GM23248 (cell line): ENCODE measurements at places on chromosomes 3 and 15. TPM values are rescaled to one million over a fixed set of nuclear protein-coding genes. Genes with fewer than 3 reads are reported as not detected.

DNA sequence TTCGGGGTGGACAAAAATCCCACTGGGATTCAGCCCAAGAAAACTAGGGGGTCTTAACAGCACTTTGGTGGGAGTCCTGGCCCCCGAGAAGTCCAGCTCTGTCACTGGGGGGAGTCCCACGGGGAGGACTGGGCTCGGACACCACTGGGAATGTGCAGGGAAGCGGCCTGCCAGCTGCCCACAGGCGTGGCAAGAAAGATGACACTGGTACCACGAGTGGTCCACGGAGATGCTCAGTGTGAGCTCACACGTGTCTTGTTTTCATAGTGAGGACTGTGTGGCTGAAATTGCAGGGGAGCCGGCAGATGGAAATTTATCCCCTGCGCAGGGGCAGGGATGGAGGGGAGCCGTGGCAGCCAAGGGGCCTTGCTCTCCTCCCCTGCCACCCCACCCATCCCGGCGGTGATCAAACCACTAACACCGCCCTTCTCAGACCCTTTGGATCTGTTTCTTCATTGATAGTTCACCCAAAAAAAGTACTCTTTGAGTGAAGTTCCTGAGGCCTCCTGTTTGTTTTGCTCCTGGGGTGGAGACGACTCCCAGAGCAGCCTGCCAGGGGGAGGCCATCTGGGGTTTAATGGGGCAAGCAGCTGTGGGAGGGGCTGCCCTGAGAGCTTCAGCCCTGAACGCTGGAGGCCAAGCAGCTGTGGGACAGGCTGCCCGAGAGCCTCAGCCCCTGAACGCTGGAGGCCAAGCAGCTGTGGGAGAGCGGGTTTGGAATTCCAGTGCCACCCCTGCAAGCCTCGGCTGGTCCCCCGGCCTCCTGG lies 130.9 kb downstream of the LRRK1 start:
- no peaks in the 10 kb centered on the region for H3K27me3 ChIP-seq
- no peak for DNase-seq
- H3K36me3 ChIP-seq, result no peaks in the 10 kb centered on the region; the same call in 1 of the 2 replicates
- no peak overlapping the region for H3K4me3 ChIP-seq

DNA sequence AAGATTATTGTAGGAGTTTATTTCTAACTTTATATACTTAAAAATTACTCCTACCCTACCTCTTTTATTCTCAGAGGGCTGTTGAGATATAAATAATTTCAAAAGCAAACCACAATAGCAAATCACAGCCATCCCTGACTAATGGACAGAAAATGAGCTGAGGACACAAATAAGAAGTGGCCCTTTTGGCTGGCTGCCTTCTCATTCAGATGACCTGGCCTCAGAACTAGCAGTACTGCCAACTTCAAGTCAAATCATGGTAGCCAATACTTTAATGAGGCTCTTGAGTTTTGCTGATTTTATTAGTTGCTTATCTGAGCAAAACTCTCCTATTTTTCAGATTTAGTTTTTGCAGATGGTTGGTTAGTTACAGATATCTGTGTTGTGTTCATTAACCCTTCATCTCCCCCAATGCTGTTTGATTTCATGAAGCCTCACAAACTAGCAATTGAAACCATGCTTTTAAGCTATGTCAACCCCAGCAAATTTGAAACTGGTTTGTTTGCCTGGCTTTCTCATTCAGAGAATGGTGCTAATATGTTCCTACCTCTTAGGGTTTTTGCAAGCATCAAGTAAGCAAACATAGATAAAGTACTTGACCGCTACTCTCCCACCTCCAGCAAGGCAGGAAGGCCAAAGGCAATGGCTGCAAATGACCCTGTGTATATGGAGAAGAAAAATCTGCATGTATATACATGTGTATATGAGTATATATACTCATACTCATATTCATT lies 73.4 kb upstream of the HACD2 start:
- peaks cover 35% of the 10 kb centered on the region; the same call in 1 of the 2 replicates for H3K36me3 ChIP-seq
- peaks cover 51% of the 10 kb centered on the region for H3K4me1 ChIP-seq
- H3K27ac ChIP-seq, result peak overlapping the region; percentile 41
- DNase-seq, result peak; percentile 92

Gene SERINC4
- polyA plus RNA-seq, result not detected in 2 replicates

- H3K4me1 ChIP-seq, result peaks cover 21% of the 10 kb centered on the region
- H3K4me3 ChIP-seq, result no peak overlapping the region
- DNase-seq, result peak; percentile 76
- peak overlapping the region; percentile 76 for H3K27ac ChIP-seq
- H3K36me3 ChIP-seq, result no peaks in the 10 kb centered on the region
These were observed 58.9 kb upstream of the TP63 start for GRCh38 chr3:189572249-189572648.

Gene RASGRP1
- 0.58 and 0.96 TPM in 2 replicates for polyA plus RNA-seq

Gene FGD5
- polyA plus RNA-seq, result not detected in 2 replicates

GRCh38 chr3:138732456-138732855 lies 102.3 kb downstream of the PIK3CB start:
- H3K4me3 ChIP-seq, result no peak overlapping the region
- H3K27ac ChIP-seq, result no peak overlapping the region
- H3K27me3 ChIP-seq, result no peaks in the 10 kb centered on the region
- no peak for DNase-seq

Gene CAMK2N2
- 0.14 TPM in 1 of 2 replicates, not detected in the other for polyA plus RNA-seq

Gene DUOXA1
- 0.48 and 0.61 TPM in 2 replicates for polyA plus RNA-seq

Gene LSG1
- polyA plus RNA-seq, result 26.9 and 31.1 TPM in 2 replicates

GRCh38 chr15:39579487-39580116 lies 1.3 kb upstream of the THBS1 start:
- DNase-seq, result peak; percentile 91
- H3K27me3 ChIP-seq, result no peaks in the 10 kb centered on the region
- H3K4me3 ChIP-seq, result peak overlapping the region; percentile 74
- H3K36me3 ChIP-seq, result peaks cover 20% of the 10 kb centered on the region
- peak overlapping the region; percentile 95 for H3K27ac ChIP-seq
- peaks cover 19% of the 10 kb centered on the region for H3K4me1 ChIP-seq

Gene STARD9
- 0.34 and 0.60 TPM in 2 replicates for polyA plus RNA-seq

- H3K27ac ChIP-seq, result no peak overlapping the region
- no peaks in the 10 kb centered on the region for H3K36me3 ChIP-seq
- no peaks in the 10 kb centered on the region for H3K27me3 ChIP-seq
- DNase-seq, result peak; percentile 3
- H3K4me3 ChIP-seq, result no peak overlapping the region
These were observed 195.7 kb upstream of the ATP11B start for GRCh38 chr3:182597621-182598041.

DNA sequence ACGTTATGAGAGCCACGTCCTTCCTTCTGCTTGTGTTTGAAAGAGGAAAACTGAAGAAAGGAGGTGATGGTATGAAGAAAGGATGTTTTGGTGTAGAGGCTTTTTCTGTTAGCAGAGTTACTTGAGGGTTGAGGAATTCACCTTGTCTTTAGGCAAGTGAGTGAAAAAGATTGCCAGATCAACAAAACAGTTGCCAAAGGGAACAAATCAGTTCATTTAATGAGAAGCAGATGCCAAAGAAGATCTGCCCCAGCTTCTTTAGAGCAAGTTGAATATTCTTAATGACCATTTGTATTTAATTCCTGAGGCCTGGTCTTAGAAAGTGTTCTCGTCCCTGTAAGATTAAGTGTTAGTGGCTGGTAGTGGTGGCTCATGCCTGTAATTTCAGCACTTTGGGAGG lies 2.6 kb downstream of the CHCHD6 start:
- H3K4me1 ChIP-seq, result 0 out of 2 replicates have a peak, but pooled peaks cover 3% of the 10 kb centered on the region
- H3K36me3 ChIP-seq, result no peaks in the 10 kb centered on the region
- H3K27me3 ChIP-seq, result no peaks in the 10 kb centered on the region; the same call in 1 of the 2 replicates
- H3K4me3 ChIP-seq, result no peak overlapping the region
- H3K27ac ChIP-seq, result no peak overlapping the region
- DNase-seq, result no peak

GRCh38 chr3:37086918-37087317 lies 87.5 kb downstream of the LRRFIP2 start:
- H3K27ac ChIP-seq, result no peak overlapping the region
- peak; percentile 39 for DNase-seq
- H3K4me1 ChIP-seq, result no peaks in the 10 kb centered on the region
- H3K36me3 ChIP-seq, result peaks cover 57% of the 10 kb centered on the region

- H3K4me1 ChIP-seq, result peaks cover 16% of the 10 kb centered on the region
- no peak for DNase-seq
- H3K4me3 ChIP-seq, result no peak overlapping the region
- H3K27me3 ChIP-seq, result no peaks in the 10 kb centered on the region
- H3K27ac ChIP-seq, result no peak overlapping the region
- no peaks in the 10 kb centered on the region for H3K36me3 ChIP-seq
These were observed 147.0 kb upstream of the NR2F2 start for GRCh38 chr15:96183514-96183850.

Gene TGM5
- polyA plus RNA-seq, result not detected in 2 replicates
